ENCODE measurements at places on chromosomes 5 and 9.

- DNase-seq, result no peak
Observed at GRCh38 chr5:43304525-43304924, 8.7 kb downstream of the HMGCS1 start.

- no peak for DNase-seq
Observed at GRCh38 chr9:33277484-33277883, 12.6 kb downstream of the CHMP5 start.

DNA sequence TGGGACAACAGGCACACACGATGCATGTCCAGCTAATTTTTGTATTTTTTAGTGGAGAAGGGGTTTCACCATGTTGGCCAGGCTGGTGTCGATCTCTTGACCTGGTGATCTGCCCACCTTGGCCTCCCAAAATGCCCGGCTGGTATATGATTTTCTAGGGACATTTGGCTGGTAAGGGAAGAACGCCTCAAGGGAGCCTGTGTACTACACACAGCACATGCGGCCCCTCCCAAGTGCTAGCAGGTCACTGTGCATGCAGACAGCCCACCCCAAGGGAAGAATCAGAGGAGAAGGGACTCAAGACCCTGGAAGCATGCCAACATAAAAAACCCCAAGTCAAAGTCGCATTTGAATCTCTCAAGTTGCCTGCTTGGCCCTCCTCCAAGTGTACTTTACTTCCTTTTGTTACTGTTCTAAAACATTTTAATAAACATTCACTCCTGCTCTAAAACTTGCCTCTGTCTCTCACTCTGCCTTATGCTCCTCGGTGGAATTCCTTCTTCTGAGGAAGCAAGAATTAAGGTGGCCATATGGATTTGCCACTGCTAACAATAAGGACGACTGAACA lies 24.3 kb upstream of the OTULINL start:
- DNase-seq, result no peak

DNA sequence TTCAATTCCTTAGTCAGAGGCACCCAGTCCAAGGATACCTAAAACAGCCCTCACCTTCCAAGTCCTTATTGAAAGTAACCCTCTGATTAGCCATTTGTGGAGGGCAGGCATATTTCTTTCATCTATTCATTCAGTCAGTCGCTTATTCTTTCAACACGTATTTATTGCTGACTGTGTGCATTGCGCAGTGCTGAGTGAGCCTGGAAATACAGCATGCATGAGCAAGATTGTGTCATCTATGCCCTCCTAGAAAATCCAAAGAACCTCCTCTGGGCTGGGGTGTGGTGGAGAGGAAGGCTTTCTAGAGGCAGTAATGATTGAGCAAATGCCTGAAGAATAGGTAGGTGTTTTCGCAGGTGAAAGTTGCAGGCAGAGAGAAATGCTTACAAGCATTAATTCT lies 8.5 kb upstream of the FEM1C start:
- DNase-seq, result no peak

DNA sequence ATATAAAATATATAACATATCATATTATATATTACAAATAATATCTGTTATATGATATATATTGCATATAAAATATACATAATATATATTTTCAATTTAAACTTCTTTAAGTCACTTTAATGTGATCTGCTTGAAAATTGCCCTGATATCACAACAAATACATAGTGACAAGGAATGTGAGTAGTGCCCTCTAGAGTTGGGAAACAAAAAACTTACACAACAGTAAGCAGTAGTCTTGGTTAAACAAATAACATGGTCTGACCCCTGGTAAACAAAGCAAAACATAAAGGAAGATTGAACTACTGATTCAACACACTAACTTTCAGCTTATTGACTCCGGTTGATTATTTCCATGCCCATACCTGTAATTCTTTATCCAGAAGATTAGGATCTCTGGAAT lies 188.3 kb upstream of the NMUR2 start:
- DNase-seq, result no peak

DNA sequence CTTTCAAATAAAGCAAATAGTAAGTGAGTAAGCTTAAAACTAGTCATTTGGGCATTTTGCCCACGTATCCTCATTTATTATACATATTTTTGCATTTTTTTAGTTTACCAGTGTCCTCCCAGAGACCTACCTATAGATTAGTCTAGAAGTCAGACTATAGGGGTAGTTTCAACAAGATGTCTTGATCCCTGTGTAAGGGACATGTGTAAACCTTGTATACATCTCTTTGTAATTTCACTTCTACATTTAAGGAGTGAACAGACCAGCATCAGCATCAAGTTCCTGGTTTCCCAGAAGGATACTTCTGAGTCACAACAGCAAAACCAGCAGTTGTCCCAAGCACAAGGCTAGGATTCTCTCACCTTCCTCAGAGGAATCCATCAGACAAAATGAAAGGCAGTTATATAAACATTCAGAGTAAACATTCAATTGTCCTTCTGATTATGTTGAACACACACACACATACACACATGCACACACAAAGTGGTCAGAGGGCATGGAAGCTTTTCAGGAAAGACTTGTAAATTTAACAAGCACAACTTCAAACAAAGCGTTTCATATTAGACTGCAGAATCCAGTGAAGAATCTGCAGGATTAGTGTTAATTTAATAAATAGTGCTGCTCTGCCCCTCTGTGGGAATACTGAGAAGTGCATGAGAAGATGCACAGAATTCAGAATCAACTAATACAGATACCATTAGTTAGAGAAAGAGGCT lies 55.4 kb downstream of the HINT1 start:
- no peak for DNase-seq

DNA sequence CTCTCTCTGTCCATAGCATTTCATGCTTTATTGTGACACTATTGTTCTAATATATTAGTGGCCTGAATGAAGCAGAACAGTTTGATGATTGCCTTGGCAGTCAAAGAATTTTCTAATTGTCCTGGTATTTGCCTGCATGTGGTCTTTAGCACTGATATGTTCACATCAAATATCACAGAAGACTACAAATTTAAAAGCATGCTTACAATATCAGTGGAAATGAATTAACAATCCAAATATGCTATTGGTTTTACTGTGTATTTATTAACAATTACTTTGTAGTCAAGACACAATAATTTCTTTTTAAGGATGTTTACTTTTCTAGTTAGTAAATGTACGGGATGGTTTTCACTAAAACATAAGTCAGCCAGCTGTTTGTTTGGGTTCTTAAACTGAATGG lies 18.3 kb downstream of the EFNA5 start:
- no peak for DNase-seq

DNA sequence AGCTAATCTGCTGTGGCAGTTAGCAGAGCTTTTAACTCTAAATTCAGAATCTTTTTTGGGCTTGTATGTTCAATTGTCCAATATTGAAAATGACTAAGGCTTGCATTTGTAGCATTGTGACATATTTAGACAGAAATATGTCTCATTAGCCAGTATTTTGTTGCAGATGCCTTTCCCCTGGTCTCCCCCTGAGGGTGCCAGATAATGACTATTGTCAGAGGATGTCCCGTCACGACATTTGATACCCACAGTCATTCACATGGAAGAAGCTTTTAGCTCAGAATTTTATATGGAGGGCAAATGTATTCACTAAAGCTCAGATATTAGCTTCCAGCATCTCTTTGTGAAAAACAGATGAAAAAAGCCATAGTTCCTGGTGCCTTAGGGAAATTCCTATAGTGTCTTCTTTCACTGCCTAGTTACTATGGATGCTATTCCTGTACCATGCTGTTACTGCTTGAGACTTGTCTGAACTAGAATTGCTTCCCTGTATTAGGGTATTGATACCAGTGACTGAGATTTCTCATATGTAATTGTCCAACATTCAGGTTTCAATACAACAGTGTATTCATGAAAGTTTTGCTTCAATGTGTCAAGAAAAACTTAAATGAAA lies 96.2 kb downstream of the CCDC192 start:
- DNase-seq, result no peak

DNA sequence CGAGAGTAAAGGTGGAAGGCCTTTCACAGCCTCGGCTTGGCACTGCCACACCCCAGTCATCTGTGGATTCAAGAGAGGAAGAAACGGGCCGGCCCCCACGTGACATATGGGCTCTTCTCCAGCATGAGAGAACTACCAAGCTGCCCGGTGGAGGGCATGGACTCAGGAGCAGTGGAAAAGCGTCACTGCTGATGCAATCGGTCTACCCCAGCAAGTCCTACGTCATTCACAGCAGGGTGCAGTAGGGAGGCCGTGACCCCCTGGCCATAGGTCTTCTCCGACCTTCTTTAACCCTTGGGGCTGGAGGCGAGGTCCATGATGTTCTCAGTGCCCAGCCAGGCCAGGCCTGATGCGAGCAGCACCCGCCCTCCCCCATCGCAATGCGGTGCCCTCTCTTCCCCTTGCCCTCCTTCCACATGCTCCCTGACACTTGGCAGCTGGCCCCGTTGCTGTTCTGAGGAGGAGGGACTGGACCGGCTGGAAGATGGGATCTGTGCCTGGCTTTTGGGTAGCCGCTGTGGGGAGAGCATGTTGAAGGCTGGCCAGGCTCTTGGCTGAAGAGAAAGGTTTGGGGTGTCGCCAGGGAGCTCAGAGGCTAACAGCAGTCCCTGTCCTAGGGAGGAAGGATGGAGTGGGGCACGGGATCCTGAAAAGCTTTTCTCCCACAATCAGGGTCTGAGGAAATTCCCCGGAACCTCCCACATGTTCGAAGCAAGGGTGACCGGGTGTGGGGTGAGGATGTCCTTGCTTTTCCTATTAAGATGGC lies 89.8 kb downstream of the LIFR start:
- peak; percentile 69 for DNase-seq

GRCh38 chr9:5510360-5510931 lies at the start of gene PDCD1LG2:
Gene PDCD1LG2 (plus strand): TSS chr9:5510531. CDS start chr9:5522547, 12,016 bp downstream.
- DNase-seq, result no peak

GRCh38 chr9:87545858-87546257 lies 48.2 kb downstream of the DAPK1 start:
- no peak for DNase-seq

DNA sequence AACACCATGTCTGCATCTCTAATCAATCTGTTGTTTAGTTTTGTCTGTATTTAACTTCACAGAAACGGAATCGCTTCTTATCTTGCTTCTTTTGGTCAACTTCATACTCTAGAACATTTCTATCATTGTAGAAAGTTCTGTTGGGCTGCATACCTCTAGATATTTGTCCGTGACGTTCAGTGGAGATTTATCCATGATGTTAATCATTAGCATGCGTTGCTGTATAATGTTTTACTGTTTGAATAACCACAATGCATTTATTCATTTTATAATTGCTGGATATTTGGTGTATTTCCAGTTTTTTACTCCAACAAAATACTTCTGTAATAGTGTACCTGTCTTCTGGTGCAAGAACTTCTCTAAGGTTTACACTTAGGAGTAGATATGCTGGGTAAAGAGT lies 96.2 kb upstream of the GDNF start:
- no peak for DNase-seq

DNA sequence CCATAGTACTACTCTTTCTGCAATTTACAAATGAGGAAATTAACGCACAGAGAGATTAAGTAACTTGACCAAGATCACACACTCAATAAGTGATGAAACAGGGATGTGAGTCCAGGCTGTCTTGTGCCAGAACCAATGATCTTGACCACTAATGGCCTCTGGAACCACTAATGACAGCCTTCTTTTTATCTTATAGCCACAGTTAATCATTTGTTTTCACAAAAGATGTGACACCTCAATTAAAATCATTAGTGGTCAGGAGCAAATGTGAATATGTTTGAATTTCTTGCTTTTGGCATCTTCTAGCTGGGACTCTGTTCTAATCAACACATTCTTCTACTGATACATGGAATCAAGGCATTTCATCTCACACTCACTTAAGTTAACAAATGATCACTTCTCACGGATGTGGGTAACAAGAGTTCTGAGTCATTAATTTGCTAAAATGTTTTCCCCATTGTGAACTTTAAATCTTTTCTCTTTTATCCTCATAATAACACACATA lies 102.7 kb upstream of the CD180 start:
- no peak for DNase-seq

DNA sequence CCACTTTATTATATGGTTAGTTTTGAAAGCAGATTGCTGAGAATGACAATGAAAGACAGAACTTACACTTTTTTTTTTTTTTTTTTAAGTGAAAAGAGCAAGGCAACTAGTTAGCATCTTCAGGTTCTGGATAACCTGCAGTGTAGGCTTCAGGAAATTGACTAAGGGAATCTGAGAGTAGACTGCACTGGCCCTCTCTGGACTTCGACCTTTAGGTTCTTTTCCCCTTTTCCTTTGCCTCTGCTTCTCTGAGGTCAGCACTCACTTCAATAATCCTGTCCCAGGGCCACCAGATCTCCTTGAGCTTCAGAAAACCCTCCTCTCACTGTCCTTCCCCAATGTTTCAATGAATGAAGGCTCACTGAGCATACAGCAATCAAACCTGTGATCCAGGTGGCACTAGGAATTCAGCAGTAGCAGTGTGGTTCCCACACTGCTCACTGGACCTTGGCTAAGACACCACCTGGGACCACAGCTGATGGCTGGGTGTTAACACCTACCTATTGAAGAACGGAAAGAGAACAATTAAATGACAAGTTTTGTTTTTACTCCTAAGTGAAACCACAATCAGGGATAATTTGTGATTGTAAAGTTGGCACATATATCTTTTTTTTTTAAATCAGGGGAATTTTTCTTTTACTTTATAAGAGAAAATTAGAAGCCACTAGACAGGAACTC lies 85.8 kb upstream of the IL6ST start:
- no peak for DNase-seq

- DNase-seq, result no peak
Observed at GRCh38 chr9:107386396-107386795, 103.2 kb downstream of the KLF4 start.

DNA sequence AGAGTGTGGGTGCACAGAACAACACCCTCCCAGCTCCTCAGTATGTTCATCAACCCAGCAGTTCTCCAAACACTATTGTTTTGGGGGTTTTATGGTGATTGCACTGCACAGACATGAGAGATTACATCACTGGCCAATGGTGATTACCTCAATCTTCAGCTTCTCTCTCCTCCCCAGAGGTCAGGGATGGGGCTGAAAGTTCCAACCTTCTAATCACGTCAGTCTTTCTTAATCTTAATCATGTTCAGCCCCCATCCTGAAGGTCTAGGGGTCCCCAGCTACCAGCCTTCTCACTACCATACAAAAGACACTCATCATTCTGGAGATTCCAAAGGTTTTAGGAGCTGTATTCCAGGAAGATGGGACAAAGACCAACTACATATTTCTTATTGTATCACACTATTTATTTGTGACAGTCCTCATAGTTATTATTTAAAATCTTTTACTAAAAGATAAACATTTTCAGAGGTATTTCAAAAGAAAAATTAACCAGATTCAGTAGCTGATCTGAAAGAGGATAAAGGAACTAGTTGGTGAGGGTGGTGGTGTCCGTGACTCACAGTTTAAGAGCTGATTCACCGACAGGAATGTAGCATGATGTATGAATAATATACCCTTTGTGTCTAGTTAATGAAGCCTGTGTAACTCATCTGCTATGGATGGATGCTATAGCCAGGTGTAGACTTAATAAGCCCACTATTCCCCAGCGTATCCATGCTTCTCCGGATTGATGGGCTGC lies 35.6 kb downstream of the RASEF start:
- DNase-seq, result no peak

Data from femur (tissue), 1 donor.